HL-60 (cell line): ENCODE measurements at places on chromosomes 6 and 20.

GRCh38 chr20:43941476-43942200, 27.0 kb downstream of the TOX2 start:
- peak; percentile 81 for DNase-seq

DNA sequence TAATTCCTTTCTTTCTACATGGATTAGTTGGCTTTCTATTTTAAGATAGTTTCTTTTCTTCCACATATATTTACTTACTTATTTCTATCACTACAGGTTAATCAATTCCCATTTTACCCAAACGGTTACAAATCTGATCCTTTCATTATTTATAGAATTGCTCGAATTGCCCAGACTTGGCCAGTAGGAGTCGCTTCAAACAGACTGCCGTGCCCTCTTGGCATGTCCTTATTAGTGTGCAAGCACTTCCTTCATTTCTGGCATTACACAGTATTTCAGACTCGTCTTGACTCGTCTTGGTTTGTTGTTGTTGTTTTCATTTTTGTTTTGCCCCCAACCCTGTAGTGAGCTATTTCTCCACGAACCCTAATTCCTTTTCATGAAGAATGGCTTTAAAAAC, 74.6 kb downstream of the SAMD3 start:
- DNase-seq, result no peak

- DNase-seq, result no peak
These were observed 26.3 kb upstream of the TFAP2A start for GRCh38 chr6:10441004-10441654.

- DNase-seq, result no peak
These were observed 37.2 kb upstream of the RNF24 start for GRCh38 chr20:4052554-4052953.

GRCh38 chr6:26561533-26562466, 23.6 kb downstream of the HMGN4 start:
- no peak for DNase-seq

DNA sequence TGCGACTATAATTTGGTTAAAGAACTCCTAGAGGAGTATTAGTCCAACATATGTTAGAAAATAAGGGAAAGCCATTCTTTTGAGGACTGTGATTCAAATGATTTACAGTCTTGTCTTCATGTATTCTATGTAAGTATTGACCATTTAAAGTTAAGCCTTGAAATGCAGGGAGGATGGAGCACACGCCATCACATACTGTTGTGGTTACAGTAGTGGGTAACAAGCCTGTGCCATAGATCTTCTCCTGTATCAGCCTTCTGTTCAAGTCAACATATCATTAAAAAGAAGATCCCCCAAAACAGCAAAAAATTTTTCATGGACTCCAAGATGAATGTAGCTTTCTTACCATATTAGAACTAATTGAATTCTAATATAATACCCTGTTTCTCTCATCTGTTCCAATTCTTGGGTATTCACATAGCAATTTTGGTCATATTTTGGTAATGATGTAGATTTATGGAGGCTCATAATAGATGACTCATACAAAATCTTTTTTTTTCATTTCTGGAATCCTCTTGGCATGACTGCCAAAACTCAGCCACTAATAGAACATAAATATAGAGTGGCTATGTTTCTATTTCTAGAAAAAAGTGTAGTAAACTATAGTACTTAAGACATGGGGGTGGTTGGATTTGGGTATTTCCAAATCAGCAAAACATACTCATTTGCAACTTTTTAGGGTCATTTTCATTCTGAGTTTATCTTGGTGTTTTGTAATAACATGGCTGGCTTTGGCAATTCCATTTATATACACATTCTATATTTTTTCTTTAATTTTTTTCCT, 413.5 kb downstream of the BCKDHB start:
- no peak for DNase-seq

- no peak for DNase-seq
These were observed 23.8 kb downstream of the LY86 start for GRCh38 chr6:6612308-6612707.

DNA sequence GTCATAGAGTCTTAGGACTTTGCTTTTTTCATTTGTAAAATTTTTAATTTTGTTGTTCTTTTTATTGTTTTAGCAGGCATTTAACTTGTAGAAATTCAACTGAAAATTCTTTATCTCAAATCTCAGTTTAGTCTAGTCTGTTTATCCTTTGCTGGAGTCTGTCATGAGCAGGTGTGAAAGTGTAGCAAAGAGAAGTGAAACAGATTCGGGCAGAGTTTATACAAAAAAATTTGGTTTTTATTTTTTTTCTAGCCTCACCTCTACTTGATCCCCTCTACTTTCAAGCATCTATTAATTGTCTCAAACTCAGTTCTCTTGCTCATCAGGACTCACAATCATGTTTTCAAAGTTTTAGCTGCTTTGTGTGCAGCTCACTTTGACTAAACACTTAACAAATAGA, 655.2 kb downstream of the HDGFL1 start:
- DNase-seq, result no peak

- DNase-seq, result no peak
These were observed 378.8 kb downstream of the QKI start for GRCh38 chr6:163793011-163793983.

- no peak for DNase-seq
These were observed 22.6 kb downstream of the IYD start for GRCh38 chr6:150391414-150391813.

- DNase-seq, result no peak
These were observed 57.2 kb upstream of the ANKEF1 start for GRCh38 chr20:9977629-9978028.

DNA sequence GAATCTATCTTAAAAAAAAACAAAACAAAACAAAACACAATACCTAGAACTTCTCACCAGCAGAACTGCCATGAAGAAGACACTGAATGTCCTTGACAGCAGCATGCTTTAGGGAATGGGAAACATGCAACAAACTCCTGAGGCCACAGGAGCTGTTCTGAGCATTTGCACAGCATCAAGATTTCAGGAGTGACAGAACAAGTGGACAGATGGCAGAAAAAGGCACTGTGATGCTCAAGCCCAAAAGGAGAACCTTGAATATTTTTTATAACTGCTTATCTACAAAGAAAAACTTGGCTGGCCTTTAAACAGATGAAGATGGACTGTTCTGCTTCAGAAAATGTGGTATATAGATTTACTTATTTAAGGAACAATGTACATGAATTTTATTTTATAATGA, 158.9 kb downstream of the RALGAPA2 start:
- no peak for DNase-seq

GRCh38 chr20:1370548-1371110, 22.2 kb downstream of the FKBP1A start:
- DNase-seq, result no peak
